IPS DF 6.9 (cell line): ENCODE measurements at places on chromosomes 12 and 14.

DNA sequence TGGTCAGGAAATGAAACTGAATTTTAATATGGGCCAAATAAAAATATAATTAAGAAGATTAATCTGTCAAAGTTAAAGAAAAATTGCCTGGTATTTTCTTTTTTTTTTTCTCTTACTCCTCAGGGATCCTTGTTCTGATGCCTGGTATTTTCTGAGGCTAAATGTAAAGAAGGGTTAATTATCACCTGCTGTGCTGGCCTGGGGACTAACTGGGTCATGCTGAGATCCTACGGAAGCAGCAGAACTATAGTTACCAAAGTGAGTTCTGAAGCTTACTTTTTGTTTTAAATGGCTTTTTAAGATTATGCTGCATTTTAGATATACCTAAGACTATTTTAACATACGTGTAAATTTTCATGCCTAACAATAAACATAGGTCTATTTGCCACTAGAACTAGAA is 23.3 kb downstream of the ZC2HC1C start:
- no peak overlapping the region for H3K27ac ChIP-seq
- no peaks in the 10 kb centered on the region for H3K27me3 ChIP-seq
- no peak overlapping the region for H3K4me3 ChIP-seq
- H3K4me1 ChIP-seq, result no peaks in the 10 kb centered on the region

DNA sequence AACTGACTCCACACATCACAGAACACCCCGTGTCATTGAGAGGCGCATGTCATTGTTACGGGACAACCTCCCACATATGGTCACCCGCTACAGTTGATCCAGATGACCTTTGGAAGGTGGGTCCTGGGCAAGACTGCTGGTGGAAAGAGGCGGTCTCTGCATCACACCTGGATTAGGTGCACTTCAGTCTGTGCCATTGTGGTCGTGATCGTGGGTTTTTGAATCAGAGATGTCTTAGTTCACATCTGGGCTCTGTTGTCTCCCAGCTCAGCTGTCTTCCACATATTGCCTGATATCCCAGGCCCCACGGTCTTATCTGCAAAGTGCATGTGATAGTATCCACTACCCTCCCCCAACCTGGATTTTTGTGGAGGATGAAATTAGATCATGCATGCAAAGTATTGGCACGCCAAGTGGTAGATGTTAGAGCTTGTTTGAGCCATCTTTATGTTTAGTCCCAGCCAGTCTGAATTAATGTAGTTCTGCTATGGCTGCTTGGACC is 208.7 kb upstream of the FOXN3 start:
- H3K4me1 ChIP-seq, result peaks cover 4% of the 10 kb centered on the region; the same call in 1 of the 2 replicates
- no peak overlapping the region for H3K4me3 ChIP-seq
- no peak overlapping the region for H3K27ac ChIP-seq
- no peak for DNase-seq

GRCh38 chr14:64973026-64973442 is 898 bp upstream of the RAB15 start:
- H3K36me3 ChIP-seq, result no peaks in the 10 kb centered on the region
- H3K27ac ChIP-seq, result no peak overlapping the region
- H3K4me1 ChIP-seq, result peaks cover 16% of the 10 kb centered on the region
- no peaks in the 10 kb centered on the region for H3K27me3 ChIP-seq

- H3K4me3 ChIP-seq, result no peak overlapping the region
- no peak overlapping the region for H3K27ac ChIP-seq
- no peaks in the 10 kb centered on the region for H3K27me3 ChIP-seq
- no peaks in the 10 kb centered on the region for H3K36me3 ChIP-seq
- H3K4me1 ChIP-seq, result no peaks in the 10 kb centered on the region; the same call in 1 of the 2 replicates
- no peak for DNase-seq
These were observed 25.7 kb downstream of the WDR89 start for GRCh38 chr14:63616015-63616414.

DNA sequence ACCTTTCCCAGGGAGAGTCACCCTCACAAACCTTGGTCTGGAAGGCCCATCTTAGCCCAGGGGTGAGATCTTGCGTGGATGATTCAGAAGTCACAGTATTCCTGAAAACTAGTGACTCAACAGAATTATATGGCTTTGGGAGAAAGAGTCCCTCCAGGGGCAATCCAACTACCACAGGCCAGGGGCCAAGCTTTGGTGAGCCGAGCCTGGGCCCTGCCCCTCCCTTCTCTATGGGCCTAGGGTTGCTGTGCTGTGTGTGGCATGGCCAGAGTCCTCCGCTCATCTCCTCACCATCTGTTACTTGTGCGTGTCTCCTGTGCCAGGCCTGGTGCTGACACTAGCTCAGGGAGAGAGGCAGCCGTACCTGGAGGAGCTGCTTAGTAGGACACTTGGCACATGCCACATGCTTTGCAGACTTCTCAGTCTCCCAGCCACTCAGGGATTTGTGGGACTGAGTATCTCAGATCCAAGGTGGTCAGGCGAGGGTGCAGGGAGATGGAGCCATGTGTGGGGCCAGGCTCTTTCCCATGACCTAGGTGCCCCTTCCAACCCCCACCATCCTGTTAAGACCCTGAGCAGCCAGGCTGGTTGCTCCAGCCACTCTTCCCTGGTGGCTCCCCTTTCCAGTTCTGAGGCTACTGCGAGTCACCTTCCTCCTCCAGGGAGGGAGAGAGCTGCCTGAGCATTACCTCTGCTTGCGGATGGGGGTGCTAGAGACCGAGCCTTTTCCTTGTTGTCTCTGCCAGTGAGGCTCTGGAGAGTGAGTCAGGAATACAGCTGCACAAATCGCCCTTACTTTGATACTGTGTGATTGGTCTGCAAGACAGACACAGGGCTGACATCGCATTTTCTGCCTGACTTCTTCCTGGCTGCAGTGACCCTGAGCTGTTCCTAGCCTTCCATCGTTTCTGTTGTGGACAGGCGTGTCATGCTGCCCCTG is 94.1 kb downstream of the SLC25A47 start:
- H3K27ac ChIP-seq, result no peak overlapping the region
- H3K27me3 ChIP-seq, result no peaks in the 10 kb centered on the region
- no peaks in the 10 kb centered on the region for H3K4me1 ChIP-seq
- no peaks in the 10 kb centered on the region for H3K36me3 ChIP-seq

GRCh38 chr12:1108276-1108675 is 117.3 kb downstream of the ERC1 start:
- DNase-seq, result no peak
- no peaks in the 10 kb centered on the region for H3K36me3 ChIP-seq
- no peak overlapping the region for H3K4me3 ChIP-seq
- no peaks in the 10 kb centered on the region for H3K27me3 ChIP-seq

DNA sequence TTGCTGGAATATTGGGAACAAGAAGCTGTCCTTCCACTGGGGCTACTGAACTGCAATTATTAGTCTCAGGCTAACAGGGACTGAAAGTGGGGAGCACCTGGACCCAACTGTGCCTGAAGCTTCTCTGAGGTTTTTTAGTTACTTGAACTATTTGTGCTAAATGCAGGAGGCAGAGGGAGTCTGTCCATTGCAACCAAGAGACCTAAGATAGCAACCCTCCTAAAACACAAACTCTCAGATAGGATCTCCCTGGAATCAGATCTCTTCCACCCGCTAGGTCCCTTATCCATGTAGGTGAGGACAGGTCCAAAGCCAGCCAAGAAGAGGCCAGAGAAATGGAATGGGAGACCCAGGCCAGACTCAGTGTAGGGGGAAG is 58.1 kb downstream of the NCOR2 start:
- no peak overlapping the region for H3K4me3 ChIP-seq
- H3K27ac ChIP-seq, result no peak overlapping the region
- no peaks in the 10 kb centered on the region for H3K27me3 ChIP-seq
- no peaks in the 10 kb centered on the region for H3K36me3 ChIP-seq

DNA sequence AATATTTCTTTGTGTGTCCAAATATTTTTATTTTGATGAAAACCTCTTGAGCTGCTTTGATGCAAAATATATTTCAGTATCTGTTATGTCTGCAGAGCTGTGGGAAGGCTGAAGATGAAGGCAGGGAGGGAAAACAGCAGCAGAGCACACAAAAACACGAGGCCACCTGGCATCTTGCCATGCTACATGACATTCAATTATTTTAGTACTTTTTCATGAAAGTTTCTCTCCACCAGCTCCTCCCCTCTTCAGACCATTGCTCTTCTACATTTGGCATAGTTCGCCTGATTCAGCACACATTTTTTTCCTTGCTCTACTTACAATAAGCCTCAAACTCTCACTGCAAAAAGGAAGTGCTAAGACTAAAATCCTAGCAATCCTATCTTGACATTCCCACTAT is 4.6 kb upstream of the ALX1 start:
- H3K27me3 ChIP-seq, result peaks cover 55% of the 10 kb centered on the region
- H3K4me1 ChIP-seq, result peaks cover 5% of the 10 kb centered on the region
- H3K27ac ChIP-seq, result no peak overlapping the region
- no peak for DNase-seq
- no peak overlapping the region for H3K4me3 ChIP-seq

DNA sequence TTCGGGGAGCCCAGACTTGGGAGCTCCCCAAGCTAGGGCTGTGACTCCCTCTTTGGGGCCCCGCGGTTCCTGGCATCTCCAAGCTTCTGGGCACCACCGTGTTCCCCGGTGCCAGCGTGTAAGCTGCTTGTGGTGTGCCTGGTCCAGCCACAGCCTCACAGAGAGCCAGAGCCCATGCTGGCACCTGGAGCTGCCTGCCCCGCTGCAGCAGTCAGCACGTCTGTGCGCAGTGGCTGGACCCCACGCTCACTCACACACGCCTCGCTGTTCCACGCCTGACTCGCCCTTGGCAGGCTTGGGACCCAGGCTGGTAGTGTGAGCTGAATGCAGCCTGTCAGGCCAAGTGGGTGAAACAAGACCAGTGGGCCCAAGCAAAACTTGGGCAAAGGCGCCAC is 34.5 kb downstream of the APAF1 start:
- H3K4me3 ChIP-seq, result no peak overlapping the region
- no peaks in the 10 kb centered on the region for H3K4me1 ChIP-seq
- no peaks in the 10 kb centered on the region for H3K27me3 ChIP-seq
- H3K27ac ChIP-seq, result no peak overlapping the region
- no peaks in the 10 kb centered on the region for H3K36me3 ChIP-seq
- no peak for DNase-seq

GRCh38 chr12:462936-463705 is 3.4 kb downstream of the B4GALNT3 start:
- no peak overlapping the region for H3K4me3 ChIP-seq
- H3K4me1 ChIP-seq, result no peaks in the 10 kb centered on the region
- no peak for DNase-seq

- H3K4me3 ChIP-seq, result no peak overlapping the region
- H3K4me1 ChIP-seq, result peaks cover 3% of the 10 kb centered on the region; the same call in 1 of the 2 replicates
- no peaks in the 10 kb centered on the region for H3K27me3 ChIP-seq
- H3K27ac ChIP-seq, result no peak overlapping the region
- no peaks in the 10 kb centered on the region for H3K36me3 ChIP-seq
These were observed 112.2 kb upstream of the FKBP4 start for GRCh38 chr12:2682296-2683251.

DNA sequence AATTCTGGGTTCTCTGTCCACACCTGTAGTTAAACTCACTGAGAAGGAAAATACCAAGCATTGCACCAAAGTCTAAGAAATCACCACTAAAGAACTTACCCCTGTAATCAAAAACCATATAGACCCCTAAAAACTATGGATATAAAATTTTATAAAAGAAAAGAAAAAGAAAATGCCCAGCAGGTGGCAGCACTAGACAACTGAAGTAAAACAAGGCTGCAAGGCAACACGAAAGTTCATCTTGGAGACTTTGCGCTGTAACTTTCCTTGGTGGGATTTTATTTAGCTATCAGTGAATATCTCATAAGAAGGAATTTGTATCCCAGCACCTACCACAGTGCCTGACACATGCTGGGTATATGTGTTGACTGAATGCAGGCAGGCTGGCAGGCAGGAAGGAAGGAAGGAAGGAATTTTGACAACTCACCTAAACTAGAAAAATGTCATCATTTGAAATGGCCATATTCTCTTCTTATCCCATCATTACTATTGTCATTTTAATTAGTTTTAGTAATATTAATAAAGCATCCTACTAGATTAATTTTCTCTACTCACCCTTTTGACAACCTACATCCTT is 68.2 kb upstream of the ETV6 start:
- H3K4me3 ChIP-seq, result no peak overlapping the region
- H3K27me3 ChIP-seq, result no peaks in the 10 kb centered on the region
- H3K36me3 ChIP-seq, result no peaks in the 10 kb centered on the region
- H3K27ac ChIP-seq, result no peak overlapping the region
- H3K4me1 ChIP-seq, result no peaks in the 10 kb centered on the region

GRCh38 chr12:15662983-15663659 is 126.1 kb downstream of the EPS8 start:
- H3K27ac ChIP-seq, result no peak overlapping the region
- H3K4me3 ChIP-seq, result no peak overlapping the region
- H3K36me3 ChIP-seq, result no peaks in the 10 kb centered on the region
- H3K4me1 ChIP-seq, result no peaks in the 10 kb centered on the region

- no peak for DNase-seq
- no peaks in the 10 kb centered on the region for H3K36me3 ChIP-seq
- H3K27me3 ChIP-seq, result no peaks in the 10 kb centered on the region; the same call in 1 of the 2 replicates
- no peak overlapping the region for H3K27ac ChIP-seq
- H3K4me3 ChIP-seq, result no peak overlapping the region
These were observed 4.9 kb downstream of the B4GALNT3 start for GRCh38 chr12:464484-465267.

DNA sequence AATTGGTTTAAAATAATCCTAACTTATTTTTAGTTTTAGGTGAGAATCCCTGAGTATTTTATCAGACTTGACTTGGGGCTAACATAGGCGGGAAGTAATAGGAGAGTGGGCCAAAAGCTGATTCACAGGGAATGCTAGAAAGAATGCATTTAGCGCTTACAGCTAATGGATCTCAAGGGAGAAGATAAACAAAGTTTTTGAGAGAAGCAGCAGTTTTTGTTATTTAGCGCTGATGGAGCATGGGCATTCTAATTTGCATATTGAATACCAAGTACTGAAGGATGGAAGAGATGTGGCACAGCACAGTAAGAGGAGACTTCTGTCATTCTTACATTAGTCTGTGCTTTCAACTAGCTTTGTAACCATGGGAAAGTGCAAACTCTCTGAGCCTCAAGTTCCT is 436.0 kb upstream of the FBXO33 start:
- H3K36me3 ChIP-seq, result no peaks in the 10 kb centered on the region
- H3K27me3 ChIP-seq, result no peaks in the 10 kb centered on the region
- H3K27ac ChIP-seq, result no peak overlapping the region
- H3K4me3 ChIP-seq, result no peak overlapping the region

- H3K27ac ChIP-seq, result no peak overlapping the region
- H3K4me3 ChIP-seq, result no peak overlapping the region
- no peaks in the 10 kb centered on the region for H3K36me3 ChIP-seq
These were observed 52.3 kb upstream of the EGLN3 start for GRCh38 chr14:34003082-34003668.

DNA sequence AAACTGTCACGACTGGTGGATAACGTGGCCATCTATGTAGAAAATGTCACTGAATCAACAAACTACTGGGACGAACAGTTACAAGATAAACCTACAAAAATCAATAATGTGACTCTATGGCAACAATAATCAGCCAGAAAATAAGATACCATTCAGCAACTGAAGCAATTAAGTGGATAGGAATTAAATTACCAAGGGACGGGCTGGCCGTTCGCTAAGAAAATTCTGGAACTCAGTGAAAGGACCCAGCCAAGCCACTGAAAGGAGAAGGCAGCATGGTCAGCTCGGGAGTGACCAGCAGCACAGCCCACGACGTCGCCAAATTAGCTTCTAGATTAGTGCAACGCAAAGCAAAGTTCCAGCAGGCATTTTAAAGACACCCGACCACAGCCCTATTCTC is 33.6 kb upstream of the TMEM179 start:
- H3K36me3 ChIP-seq, result no peaks in the 10 kb centered on the region
- no peak for DNase-seq
- H3K27me3 ChIP-seq, result no peaks in the 10 kb centered on the region

GRCh38 chr12:57230381-57231155 is 1.1 kb downstream of the SHMT2 start:
- H3K4me3 ChIP-seq, result peak overlapping the region; percentile 77; the same call in 1 of the 2 replicates
- H3K27me3 ChIP-seq, result peaks cover 14% of the 10 kb centered on the region
- no peak overlapping the region for H3K27ac ChIP-seq
